ENCODE measurements at places on chromosomes 1 and 21. TPM values are rescaled to one million over a fixed set of nuclear protein-coding genes. Genes with fewer than 3 reads are reported as not detected.

Gene NHLH2
- not detected for total RNA-seq

Gene GBP6
- total RNA-seq: not detected

Gene ATP1A2
- 0.08 TPM for total RNA-seq

Gene FNBP1L
- 30.0 TPM for total RNA-seq

Gene RGL1
- total RNA-seq: 0.79 TPM

Gene PLA2G2F
- total RNA-seq: not detected

Gene CALML6
- 0.22 TPM for total RNA-seq

Gene KIF14
- total RNA-seq: 7.8 TPM

Gene ANGPTL3
- not detected for total RNA-seq

Gene RHEX
- not detected for total RNA-seq

Gene COL6A1
- 24.0 TPM for total RNA-seq

Gene PDZK1IP1
- total RNA-seq: 7.1 TPM

Gene CELA3B
- total RNA-seq: not detected

Gene DMBX1
- total RNA-seq: 0.87 TPM

Gene ASPM
- total RNA-seq: 28.5 TPM

Gene LINGO4
- not detected for total RNA-seq

Gene MROH9
- not detected for total RNA-seq

Gene NBPF20
- 3.0 TPM for total RNA-seq

Gene PRELP
- total RNA-seq: 0.01 TPM

Gene KAZN
- 4.7 TPM for total RNA-seq

Gene CD5L
- not detected for total RNA-seq

Gene REN
- total RNA-seq: not detected

All from A549 treated with dexamethasone at 1 μM for 4 hours (cell line).